ENCODE measurements at places on chromosomes 5 and 9.

DNA sequence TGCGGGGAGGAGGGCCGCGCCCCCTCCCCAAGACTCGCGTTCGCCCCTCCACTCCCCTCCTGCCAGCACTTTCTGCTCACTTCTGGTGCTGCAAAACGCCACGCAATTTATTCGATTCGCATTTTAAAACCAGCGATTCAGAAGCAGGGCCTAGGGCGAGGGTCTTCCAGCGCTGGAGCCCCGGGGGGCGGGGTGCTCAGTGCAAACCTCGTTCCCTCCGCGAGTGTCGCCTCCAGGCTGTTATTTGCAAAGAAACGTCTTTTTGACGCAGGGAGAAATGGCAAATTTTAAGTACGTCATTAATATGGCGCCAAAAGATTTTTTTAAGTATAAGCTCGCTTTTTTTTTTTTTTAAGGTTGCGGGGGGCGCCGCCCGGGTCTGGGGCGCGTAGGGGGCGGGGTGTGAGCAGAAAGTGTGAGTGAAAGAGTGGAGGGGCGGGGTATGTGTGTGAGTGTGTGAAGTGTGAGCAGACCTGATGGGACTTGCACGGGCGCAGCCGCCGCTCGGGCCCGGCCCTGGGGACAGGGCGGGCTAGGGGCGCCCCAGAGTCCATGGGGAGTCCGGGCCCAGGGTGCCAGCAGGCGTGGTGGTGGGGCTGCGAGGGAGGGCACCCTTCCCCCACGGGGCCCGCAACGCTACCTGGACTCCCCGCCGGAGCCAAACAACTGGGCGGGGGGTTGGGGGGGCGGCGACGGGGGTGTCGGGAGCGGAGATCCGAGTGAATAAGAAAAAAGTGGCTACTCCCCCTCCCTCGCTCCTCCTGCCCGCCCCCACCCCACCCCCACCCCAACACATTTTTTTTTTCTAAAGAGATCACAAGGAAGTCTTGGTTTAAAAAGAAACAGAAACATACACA is at the start of gene JADE2:
TSS of gene JADE2 (plus strand) at position 845 of the 857 bp plus-strand sequence. CDS start 10,188 bp downstream, outside the sequence.
- DNase-seq = peak; percentile 79

GRCh38 chr5:104299998-104300706 is 737.6 kb upstream of the NUDT12 start:
- DNase-seq = no peak

DNA sequence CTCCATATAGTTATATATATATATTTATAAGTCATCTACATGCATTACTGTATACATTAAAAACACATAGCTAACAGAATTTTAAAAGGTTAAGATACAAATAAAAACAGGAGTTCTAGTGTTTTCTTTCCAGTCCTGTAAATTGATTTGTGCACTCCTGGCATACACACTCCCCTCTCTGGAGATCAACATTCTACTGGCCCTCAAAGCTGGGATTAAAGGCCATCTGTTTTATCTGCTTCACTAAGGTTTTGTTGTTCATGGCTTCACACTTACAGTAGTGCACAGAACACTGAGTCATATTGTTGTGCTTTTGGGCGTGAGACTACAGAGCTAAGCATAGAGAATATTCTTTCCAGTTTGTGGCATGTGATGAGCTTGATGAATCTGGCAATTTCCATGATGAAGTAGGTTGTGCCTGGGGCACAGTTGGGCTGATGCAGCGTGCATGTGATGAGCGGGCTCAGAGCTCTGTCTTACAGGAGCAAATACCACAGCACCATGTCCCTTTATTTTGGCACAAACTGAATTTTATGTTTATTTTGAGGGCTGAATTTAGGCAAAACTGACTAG is 98.2 kb downstream of the TAF11L14 start:
- no peak for DNase-seq

- no peak for DNase-seq
Measured at GRCh38 chr5:125409234-125409860, 662.9 kb upstream of the ZNF608 start.

DNA sequence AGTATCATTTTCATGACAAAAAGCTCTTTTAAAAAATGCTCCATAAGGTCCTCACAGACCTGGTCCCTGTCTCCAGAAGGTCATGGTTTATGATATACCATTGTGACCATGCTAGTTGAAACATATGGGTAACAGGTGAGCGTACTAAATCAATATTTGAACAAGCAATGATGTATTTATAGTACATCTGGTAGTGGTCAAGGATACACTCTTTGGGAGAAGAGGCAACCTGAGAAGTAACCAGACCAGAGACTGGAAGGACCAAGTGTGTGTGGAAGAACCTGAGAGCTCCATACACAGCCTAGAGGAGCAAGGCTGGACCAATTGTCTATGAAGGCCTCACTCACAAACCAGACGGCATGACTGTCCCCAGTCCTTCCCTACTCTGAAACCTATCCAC is 55.1 kb downstream of the LHFPL2 start:
- DNase-seq = no peak

DNA sequence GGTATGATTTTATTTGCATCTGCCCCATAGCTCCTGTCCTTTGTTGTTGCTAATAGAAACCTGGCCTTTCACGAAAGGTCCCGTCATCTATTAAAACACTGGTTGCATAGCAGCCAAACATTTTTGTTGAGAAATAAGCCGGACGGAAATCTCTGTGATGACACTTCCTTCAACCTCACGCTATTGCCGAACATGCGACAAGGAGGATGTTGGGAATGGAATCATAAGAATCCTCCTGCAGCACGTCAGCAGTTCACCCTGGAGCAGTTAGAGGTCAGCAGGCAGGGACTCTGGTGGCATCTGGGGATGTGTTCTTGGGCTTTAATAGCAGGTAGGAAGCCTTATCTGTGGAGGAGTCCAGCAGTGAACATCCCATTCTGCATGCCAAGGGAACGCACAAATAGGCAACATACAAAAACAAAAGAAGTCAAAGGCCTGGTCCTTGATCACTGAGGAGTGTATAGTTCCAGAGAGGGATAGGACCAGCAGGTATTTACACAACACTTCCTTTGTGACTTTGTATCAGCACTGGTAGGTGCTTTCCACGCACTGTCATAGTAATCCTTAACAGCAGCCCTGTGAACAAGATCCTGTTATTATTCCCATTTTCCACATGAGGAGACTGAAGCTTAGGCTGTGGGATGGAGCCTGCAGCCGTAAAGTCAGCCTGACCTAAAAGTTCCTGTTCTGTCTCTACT is 33.4 kb downstream of the ARHGAP26 start:
- no peak for DNase-seq

DNA sequence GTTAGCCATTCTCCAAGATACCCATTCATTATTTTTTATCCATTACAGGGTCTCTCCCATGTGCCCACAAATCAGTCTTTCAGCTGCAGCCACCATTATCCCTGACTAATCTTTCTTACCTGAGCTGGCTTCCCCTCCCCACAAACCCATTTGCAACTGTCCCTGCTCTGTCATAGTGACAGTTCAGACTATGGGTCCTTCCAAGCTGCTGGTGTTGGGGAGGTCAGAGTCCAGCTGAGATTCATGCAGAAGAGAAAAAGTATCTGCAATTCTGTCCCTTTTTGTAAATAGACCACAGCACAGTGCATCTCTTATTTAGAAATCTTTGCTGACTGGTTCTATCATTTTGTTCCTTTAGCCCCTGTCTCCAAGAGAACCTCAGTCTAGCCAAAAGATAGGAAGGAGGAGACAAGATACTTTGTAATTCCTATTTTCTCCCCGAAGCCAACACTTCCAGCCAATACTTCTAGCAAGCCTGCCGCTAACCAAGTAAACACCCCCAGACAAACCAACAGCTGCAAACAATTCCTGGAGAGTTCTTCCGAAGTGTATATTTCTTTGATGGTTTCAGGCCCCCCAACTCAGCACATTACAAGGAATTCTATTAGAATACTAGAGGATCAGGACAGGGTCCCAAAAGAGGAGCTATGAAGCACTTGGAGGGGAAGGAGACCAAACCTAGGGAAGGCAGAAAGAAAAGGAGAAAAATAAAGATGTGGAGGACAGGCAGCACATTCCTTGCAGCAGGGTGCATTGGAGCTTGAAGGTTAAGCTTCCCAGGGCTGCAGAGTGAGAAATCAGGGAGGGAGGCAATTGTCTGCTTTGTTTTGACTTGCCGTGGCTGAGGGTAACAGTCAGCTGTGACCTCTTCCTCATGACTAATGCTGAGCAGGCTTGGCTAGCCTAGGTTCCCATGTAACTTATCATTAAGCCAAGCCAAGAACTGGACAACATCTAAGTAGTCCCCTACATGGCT is 148.5 kb downstream of the SGCD start:
- DNase-seq = no peak

DNA sequence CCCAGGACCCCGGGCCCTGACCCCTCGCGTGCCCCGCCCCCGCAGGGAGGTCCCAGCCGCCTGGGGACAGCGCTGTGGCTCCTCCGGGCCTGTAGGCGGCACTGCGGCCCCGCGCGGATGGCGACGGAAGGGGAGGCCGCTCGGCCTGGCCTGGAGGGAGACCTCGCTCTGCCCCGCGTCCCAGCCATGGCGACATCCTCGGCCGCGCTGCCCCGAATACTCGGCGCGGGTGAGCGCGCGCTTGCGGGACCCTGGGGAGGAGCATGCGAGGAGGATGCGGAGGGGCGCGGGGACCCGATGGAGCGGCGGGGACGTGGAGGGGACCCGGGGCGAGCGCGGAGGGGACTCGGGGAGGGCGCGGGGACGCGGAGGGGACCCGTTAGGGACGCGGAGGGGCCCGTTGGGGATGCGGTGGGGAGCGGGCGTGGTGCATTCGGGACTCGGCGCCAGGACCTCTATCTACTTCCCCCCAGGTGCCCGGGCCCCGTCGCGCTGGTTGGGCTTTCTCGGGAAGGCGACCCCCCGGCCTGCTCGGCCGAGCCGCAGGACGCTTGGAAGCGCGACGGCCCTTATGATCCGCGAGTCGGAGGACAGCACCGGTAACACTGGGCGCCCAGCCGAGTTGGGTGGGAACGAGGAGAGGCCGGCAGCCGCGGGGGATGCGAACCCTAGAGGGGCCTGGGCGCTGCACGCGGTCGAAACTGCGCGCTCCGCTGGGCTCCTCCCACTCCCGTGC is at the start of gene MRPS2:
TSS of gene MRPS2 (plus strand) at position 158 of the 736 bp plus-strand sequence. CDS start at position 187, 29 bp downstream.
- DNase-seq = peak; percentile 85

- DNase-seq = peak; percentile 55
Measured at GRCh38 chr9:96413302-96414221, 4.6 kb downstream of the ZNF367 start.

- no peak for DNase-seq
Measured at GRCh38 chr5:16740066-16740810, 123.4 kb upstream of the RETREG1 start.

DNA sequence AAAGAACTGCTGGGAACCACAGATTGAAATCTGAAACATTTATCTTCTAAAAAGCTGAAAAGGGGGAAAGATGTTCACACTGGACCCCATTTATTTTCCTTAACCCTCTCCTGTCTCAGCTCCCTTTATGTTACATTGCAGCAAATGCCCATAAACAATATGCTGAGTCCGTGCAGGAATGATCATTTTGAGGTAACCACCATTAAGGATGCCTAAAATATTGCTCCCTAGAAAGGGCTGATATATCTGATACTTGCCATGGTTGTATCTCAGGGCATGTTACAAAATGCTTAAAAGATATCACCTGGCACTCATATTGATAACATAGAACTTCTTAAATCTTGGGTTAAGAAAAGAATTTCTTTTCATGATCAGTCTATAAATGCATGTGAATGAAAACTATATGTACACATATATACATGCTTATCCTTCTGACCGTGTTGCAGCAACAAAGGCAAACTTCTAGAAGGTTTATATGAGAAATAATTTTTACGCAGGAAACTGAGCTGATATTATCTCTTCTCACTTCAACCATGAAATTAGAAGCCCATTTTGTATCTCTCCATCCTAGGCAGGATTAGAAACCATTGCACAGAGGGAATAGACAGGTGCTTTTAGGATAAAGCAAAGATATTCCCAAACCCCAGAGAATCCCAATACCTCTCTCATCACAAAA is 362.7 kb upstream of the SLC30A5 start:
- DNase-seq = no peak

DNA sequence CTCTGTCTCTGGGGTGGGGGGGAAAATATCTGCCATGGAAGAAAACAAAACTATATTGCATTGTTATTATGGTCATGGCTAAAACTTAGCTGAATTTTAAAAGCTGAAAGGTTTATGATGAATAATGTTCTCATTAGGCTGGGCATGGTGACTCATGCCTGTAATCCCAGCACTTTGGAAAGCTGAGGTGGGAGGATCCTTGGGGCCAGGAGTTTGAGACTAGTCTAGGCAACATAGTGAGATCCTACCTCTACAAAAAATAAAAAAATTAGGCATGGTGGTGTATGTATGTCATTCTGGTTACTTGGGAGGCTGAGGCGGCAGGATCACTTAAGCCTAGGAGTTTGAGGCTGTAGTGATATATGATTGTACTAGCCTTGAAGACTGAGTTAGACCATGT is 44.5 kb downstream of the IPO11 start:
- DNase-seq = no peak

Data from hematopoietic multipotent progenitor cell treated with erythropoietin and hydrocortisone succinate and interleukin-3 and kit ligand, for 8 days (in vitro differentiated cells).